ENCODE measurements at places on chromosomes 4 and X.

DNA sequence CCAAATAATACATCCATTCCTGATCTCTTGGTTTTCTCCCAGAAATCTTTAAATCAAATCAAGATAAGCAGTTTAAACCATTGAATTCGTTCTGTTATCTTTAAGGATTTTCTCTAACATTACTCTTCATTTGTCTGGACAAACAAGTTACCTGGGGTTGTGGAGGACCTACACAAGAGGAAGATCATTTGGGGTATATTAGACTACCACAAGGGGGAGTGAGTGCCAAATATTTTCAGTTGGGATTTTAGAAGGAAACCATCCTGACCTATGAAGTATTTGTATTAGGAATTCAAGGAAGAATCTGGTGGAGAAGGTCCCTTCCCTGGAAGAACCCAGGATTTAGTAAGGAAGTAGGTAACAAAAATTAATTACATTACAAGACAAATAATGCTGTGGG is 12.0 kb upstream of the DCHS2 start:
- no peak for DNase-seq

DNA sequence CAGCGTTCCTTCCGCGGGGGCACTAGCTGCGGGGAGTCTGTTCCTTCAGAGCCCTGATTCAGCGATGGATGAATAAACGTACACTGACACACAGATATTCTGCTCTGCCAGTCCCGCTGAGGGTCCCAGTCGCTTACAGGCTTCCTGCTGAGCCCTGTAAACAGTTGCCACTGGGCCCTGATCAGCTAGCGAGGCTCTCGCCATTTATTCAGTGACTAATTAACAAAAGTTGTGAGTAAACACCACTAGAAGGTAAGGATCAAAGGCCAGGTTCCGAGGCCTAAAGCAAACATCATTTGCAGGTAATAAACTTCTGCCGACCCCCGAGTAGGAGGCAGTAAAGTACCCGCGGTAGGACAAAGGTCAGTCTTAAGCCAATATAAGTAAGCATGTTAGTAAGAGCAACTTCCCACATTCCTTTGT is 442.6 kb upstream of the GALNT7 start:
- no peak for DNase-seq

- no peak for DNase-seq
Observed at GRCh38 chr4:186878203-186878776, 154.6 kb upstream of the FAT1 start.

DNA sequence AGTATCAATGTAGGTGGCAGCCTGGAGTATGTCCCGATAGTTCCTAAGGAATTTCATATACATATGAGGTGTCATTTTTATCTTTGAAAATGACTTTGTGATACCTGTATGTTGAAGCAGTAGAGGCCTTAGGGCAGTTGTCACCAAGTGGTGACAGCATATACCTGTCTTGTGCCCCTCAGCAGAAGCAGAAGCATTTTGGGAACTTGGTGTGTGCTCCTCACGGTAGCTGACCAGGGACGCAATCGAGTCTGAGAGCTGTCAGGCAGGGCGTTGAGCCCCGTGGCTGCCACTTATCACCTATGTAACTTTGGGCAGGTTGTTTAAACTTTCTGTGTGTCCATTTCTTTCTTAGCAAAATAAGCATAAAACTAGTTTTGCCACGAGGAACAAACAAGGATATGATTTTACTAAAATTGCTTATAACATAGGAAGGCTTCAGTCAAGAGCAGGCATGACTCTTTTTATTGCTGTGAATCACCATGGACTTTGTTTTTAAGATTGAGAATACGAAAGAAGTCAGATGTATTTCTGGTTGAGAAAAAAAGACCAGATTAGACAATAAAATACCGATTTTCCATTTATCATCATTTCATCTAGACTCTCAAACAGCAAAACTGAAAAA is 161.5 kb downstream of the CPE start:
- DNase-seq: no peak

DNA sequence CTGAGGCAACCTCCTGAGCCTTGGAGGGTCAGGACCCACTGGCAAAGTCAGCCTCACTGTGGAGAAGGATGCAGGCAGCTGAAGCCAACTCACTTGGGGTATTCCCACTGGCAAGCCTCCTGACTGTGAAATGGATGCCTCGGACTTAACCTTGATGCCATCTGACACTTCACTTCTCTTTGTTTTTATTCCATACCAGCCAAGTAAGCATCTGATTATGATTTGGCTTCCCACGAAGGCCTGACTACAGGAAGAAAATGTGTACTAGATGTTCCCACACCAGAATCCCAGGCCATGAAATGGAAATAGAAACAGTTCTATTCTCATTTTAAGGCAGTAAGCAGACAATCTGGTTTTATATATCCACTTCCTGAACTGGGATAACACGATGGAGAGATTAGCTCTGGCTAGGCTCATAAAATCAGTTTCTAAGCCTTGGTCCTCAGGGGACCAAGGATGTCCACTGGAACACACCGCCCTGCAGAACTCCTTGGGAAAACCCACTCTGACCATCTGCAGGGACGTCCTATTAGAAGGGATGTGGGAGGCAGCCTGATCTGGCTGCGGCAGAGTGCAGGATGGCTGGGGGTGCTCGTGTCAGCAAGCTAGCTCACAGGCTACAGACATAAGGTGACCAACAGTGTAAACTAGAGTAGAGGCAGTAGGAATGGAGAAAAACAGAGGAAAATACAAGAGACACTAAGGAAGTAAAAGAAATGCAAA is 89.3 kb downstream of the TSPAN5 start:
- DNase-seq: no peak

- no peak for DNase-seq
Observed at GRCh38 chrX:39439906-39440798, 638.9 kb downstream of the MID1IP1 start.

DNA sequence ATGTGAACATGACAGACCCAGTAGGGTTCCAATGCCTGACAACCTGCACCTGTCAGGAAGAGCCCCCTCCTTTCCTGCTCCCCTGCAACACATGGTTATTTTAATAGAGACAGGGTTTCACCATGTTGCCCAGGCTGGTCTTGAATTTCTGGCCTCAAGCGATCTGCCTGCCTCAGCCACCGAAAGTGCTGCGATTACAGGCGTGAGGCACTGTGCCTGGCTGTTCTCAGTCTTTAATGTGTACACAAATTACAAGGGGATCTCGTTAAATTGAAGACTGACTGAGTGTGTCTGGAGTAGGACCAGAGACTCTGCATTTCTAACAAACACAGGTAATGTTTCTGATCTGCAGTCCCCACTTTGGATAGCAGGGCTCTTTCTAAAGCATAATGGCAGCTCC is 55.4 kb downstream of the NPNT start:
- no peak for DNase-seq

- DNase-seq: no peak
Observed at GRCh38 chr4:142875117-142875516, 29.0 kb upstream of the INPP4B start.

- no peak for DNase-seq
Observed at GRCh38 chr4:5213087-5213595, 161.9 kb downstream of the STK32B start.

GRCh38 chrX:56728321-56728720 is 722 bp upstream of the NBDY start:
- DNase-seq: no peak

DNA sequence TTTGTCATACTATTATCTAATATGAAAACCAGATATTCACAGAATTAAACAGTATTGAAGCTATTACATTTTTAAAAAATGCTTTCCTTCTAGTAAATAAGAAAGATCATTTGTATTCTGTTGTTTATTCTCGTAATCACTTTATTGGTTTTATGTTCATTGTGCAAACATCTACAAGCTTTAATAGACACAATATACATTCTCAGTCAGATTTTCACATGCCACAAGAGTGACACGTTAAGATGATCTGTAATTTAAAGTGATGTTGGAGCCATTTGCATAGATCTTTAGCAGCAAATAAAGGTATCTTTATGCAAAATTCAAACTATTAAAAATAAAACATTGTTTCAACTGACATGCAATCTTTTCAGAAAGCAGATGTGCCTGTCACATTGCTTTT is 469.9 kb downstream of the PCDH11X start:
- DNase-seq: no peak

- DNase-seq: no peak
Observed at GRCh38 chr4:109434007-109434971, 674 bp downstream of the SEC24B start.

- DNase-seq: peak; percentile 29
Observed at GRCh38 chrX:119655125-119655524, 37.8 kb downstream of the SEPTIN6 start.

DNA sequence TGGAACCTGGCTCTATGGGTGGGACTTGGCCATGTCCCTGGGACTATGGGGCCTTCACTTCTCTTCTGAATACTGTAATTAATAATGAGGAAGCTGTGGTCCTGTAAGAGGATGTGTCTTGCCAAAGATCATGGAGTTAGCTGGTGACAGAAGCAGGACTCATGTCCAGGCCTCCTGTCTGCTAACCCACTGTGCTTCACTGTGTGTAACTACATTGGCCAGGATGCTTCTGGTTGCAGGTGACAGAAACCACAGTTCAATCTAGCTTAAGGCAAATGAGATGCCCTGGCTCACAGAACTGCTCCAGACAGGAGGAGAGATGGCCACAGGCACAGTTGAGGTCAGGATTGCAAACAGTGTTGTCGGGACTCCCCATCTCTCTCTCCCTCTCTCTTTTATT is 3.1 kb downstream of the MTMR1 start:
- no peak for DNase-seq

DNA sequence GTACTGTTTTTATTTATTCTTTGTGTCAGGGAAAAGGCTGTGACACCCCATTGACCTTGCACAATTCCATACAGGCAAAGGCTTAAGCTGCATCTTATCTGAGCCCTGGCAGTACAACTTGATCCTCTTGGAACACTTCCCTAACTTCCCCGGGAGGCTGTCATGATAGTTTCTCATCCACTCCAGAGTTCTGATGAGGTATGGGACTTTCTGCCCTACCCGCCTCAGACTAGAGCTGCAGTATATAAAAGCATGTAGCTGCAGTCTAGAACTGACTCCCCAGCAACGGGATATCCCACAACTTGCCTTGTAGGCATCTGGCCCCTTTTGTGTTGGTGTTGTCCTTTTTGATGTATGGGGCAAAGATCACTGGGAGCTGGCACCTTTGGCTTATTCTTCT is 72.7 kb downstream of the FNIP2 start:
- DNase-seq: no peak

GRCh38 chr4:58477513-58477912 is 1367.3 kb upstream of the IGFBP7 start:
- DNase-seq: no peak

DNA sequence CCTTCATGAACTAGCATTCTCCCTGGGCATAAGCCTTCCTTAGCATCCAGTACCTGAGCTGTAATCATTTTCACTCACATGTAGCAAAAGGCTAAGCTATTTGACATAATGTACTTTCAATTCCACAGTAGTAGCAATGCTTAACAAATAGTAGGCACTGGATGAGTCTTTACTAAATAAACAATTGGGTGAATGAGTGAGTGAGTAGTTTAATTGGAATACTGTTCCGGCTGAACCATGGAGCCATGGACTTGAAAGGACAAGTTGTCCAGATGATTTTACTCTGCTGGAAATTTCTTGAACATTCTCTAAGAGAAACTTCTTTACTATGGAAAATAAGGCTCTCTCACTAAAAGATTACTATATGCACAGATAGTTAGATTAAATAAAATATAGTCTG is 159.3 kb downstream of the FAM47B start:
- no peak for DNase-seq

- DNase-seq: no peak
Observed at GRCh38 chrX:104430742-104431119, 135.3 kb upstream of the IL1RAPL2 start.

- no peak for DNase-seq
Observed at GRCh38 chr4:6674500-6675149, 19.1 kb upstream of the S100P start.

DNA sequence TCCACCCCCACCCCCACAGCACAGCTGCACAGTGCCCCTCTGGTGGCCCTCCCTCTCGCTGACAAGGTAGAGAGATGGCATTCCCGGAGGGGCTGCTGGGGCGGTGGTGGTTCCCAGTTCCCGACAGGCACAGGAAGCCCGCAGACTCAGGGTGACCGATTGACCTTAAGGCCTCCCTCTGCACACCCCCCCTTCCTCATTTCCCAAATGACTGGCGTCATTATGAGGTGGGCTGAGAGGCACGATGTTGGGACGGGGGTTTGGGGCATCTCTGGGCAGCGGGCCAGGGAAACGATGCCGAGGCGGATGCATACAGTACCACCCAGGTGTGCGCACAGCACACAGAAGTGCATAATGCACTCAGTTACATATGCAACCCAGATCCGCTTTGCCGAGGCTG is 3.5 kb upstream of the TIMP1 start:
- DNase-seq: no peak

DNA sequence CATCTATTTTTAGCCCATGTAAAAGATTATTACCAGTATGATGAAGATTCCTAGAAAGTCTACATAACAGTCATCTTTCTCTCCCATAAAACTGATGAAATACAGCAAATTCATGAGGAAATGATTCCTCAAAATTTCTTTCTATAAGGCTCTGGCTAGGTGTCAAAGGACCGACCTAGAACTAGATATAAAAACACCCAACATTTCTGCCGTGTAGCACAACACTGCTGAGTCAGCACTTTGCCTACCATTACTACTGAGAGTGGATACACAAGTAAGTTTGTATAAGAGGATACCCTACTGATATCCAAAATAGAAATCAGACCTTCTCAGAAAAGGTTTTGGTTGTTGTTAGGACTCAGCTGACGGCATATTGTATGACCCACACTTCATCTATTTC is 24.7 kb downstream of the TMEM47 start:
- no peak for DNase-seq

- DNase-seq: no peak
Observed at GRCh38 chrX:134236626-134237614, at the start of gene CCDC160. TSS of gene CCDC160 (plus strand) at chrX:134237182. CDS start at chrX:134244801, 7,619 bp downstream.

DNA sequence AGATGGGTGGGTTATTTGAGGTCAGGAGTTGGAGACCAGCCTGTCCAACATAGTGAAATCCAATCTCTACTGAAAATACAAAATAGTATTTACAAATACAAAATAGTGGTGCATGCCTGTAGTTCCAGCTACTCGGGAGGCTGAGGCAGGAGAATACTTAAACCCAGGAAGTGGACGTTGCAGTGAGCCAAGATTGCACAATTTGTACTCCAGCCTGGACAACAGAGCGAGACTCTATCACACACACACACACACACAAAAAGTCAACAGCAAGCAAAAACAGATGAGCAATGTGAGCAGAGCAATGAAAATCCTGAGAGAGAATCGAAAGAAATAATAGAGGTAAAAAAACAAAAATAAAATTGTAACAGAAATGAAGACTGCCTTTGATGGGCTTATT is 168.8 kb downstream of the PCDH18 start:
- no peak for DNase-seq

DNA sequence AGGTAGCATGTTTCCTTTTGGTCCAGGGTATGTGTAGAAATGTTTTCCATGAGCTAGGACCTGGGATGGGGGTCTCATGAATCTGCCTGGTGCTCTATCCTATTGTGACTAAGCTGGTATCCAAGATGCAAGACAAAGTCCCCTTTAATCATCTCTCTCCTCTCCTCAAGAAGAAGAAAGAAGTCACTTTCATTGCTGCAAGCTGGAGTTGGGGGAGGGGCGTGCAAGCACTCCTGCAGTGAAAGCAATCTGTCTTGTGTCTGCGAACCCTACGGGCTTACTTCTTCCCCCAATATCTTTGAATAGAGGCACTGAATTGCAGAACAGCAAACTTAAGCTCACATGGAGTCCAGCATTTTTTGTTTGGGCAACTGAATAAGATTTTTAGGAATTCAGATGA is 27.2 kb upstream of the GRPR start:
- no peak for DNase-seq

- no peak for DNase-seq
Observed at GRCh38 chr4:122930862-122931261, 8.5 kb upstream of the NUDT6 start.

GRCh38 chrX:100408713-100409609 is 1.1 kb downstream of the PCDH19 start:
- no peak for DNase-seq

GRCh38 chrX:48478806-48479205 is 2.8 kb downstream of the FTSJ1 start:
- DNase-seq: no peak
